ENCODE measurements at places on chromosomes 11 and 22. TPM values are rescaled to one million over a fixed set of nuclear protein-coding genes. Genes with fewer than 3 reads are reported as not detected.

- H3K36me3 ChIP-seq, result no peaks in the 10 kb centered on the region
- peaks cover 9% of the 10 kb centered on the region for H3K4me1 ChIP-seq
- no peak for DNase-seq
- H3K27ac ChIP-seq, result no peak overlapping the region
- no peak overlapping the region for H3K4me3 ChIP-seq
Observed at GRCh38 chr11:110773442-110773841, 61.2 kb upstream of the ARHGAP20 start.

GRCh38 chr22:21003782-21004181 lies 1.9 kb upstream of the THAP7 start:
- no peaks in the 10 kb centered on the region for H3K27me3 ChIP-seq
- no peak for DNase-seq
- no peak overlapping the region for H3K4me3 ChIP-seq
- H3K36me3 ChIP-seq, result peaks cover 16% of the 10 kb centered on the region
- H3K27ac ChIP-seq, result peak overlapping the region; percentile 98
- peaks cover 33% of the 10 kb centered on the region for H3K4me1 ChIP-seq

DNA sequence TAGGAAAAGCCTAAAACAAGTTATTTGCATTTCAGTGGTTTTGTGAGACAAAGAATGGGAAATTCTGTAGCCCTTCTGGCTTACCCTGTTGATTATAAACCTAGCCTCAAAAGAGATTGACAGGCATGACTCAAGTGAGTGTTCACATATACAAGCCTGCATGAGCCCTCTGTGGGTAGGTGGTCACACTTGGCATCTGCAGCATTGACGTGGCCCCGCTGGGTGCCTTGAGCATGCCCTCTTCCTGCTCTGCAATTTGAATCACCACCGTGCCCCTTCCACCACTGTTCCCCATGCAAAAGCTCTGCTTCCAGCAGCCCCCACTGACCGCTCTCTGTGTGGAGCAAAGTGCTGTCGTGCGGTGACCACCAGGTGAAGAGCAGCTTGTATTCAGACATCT lies 21.0 kb upstream of the ADSL start:
- no peak overlapping the region for H3K27ac ChIP-seq
- no peaks in the 10 kb centered on the region for H3K27me3 ChIP-seq
- peaks cover 87% of the 10 kb centered on the region for H3K36me3 ChIP-seq
- peaks cover 3% of the 10 kb centered on the region for H3K4me1 ChIP-seq
- no peak for DNase-seq

DNA sequence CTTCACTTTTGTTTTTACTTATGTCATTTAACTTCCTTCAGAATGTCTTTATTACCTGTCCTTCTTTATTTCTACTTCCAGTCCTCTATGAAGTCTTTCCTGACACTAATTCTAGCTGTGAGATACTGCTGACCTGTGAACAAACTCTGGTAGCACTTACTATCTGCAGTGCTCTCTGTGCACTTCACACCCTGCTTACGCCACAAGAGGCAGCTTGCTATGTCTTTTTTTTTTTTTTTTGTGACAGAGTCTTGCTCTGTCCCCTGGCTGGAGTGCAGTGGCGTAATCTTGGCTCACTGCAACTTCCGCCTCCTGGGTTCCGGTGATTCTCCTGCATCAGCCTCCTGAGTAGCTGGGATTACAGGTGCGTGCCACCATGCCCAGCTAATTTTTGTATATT lies 10.7 kb downstream of the STIM1 start:
- no peaks in the 10 kb centered on the region for H3K36me3 ChIP-seq
- peak; percentile 61 for DNase-seq
- no peak overlapping the region for H3K27ac ChIP-seq
- H3K4me1 ChIP-seq, result peaks cover 55% of the 10 kb centered on the region
- no peaks in the 10 kb centered on the region for H3K27me3 ChIP-seq
- H3K4me3 ChIP-seq, result no peak overlapping the region

- no peak overlapping the region for H3K4me3 ChIP-seq
- no peak overlapping the region for H3K27ac ChIP-seq
- peaks cover 4% of the 10 kb centered on the region for H3K4me1 ChIP-seq
- no peaks in the 10 kb centered on the region for H3K36me3 ChIP-seq
Observed at GRCh38 chr11:63508009-63508408, 2.1 kb downstream of the LGALS12 start.

DNA sequence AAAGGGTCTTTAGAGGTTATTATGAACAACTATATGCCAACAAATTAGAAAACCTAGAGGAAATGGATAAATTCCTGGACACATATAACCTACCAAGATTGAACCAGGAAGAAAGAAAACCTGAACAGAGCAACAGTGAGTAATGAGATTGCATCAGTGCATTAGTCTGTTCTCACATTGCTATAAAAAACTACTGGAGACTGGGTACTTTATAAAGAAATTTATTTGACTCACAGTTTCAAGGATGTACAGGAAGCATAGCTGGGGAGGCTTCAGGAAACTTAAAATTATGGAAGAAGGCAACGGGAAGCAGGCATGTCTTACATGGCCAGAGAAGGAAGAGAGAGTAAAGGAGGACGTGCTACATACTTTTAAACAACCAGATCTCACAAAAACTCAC lies 70.8 kb upstream of the GNAZ start:
- no peak overlapping the region for H3K4me3 ChIP-seq
- H3K27ac ChIP-seq, result no peak overlapping the region
- peaks cover 3% of the 10 kb centered on the region for H3K27me3 ChIP-seq
- DNase-seq, result no peak
- H3K36me3 ChIP-seq, result no peaks in the 10 kb centered on the region

DNA sequence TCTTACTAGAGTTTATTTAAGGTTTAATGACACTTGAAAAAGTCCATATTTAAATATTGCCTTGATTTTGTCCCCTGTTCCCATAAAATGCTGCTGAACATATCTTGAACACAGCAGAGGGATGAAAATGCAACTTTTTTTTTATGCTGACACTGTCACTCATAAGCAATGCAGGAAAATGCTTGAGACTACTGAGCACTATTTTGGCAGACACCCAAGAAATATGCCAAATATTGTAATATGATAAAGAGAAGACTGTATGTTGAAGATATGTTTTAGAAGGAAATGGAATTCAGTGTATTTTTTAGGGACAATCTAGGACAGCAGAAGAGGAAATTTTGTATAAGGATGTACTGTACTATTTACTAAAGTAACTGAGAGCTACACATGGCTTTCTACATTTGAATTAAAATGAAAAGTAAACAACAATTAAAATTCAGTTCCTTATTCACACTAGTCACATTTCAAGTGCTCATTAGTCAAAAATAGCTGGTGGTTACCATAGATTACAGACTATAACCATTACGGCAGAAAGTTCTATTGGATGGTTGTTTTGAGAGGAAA lies 58.6 kb downstream of the LRRC4C start:
- H3K27me3 ChIP-seq, result no peaks in the 10 kb centered on the region
- H3K4me1 ChIP-seq, result no peaks in the 10 kb centered on the region
- H3K36me3 ChIP-seq, result no peaks in the 10 kb centered on the region

DNA sequence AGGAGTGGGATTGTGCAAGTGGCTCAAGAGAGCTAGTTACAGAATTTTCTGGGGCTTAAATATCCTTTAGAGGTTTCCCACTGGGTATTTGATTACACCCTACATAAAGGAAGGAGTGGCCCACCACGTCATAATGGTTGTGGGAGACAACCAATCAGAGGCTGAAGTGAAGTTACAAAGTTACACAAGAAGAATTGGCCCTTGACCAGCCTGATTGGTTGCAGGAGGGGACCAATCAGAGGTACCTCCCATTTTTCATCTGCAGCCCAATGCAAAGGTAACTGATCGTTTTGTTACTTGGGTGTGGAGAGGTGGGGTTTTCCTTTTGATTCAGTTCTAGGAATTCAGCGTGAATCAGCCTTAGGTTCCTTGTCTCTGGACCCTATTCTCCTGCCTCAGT lies 430.5 kb upstream of the FAT3 start:
- H3K4me1 ChIP-seq, result no peaks in the 10 kb centered on the region
- no peak overlapping the region for H3K27ac ChIP-seq
- no peak for DNase-seq

- H3K4me1 ChIP-seq, result no peaks in the 10 kb centered on the region
- no peaks in the 10 kb centered on the region for H3K36me3 ChIP-seq
- no peak for DNase-seq
- H3K27ac ChIP-seq, result no peak overlapping the region
- H3K27me3 ChIP-seq, result no peaks in the 10 kb centered on the region
Observed at GRCh38 chr11:882596-882995, 28.0 kb downstream of the CHID1 start.

Gene MYOD1
- polyA plus RNA-seq, result not detected

Gene GPHA2
- polyA plus RNA-seq, result not detected

Gene BCO2
- polyA plus RNA-seq, result 58.4 TPM

Gene NAV2
- polyA plus RNA-seq, result 7.6 TPM

Data from heart left ventricle (tissue), 16 donors.